Activated naive CD4-positive, alpha-beta T cell (primary cell): ENCODE measurements at places on chromosomes 3 and 15.

DNA sequence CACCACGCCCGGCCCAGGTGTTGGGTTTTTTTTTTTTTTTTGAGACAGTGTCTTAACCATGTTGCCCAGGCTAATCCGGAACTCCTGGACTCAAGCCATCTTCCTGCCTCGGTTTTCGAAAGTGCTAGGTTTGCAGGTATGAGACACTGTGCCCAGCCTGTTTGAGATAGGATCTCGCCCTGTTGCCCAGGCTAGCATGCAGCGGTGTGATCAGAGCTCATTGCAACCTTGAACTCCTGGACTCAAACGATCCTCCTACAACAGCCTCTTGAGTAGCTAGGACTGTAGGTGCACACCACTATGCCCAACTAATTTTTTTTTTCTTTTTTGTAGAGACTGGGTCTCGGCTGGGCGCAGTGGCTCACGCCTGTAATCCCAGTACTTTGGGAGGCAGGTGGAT is 20.3 kb upstream of the ITPKA start:
- no peak for DNase-seq

- DNase-seq, result no peak
These were observed 571.2 kb upstream of the CFAP20DC start for GRCh38 chr3:59621037-59621436.

- no peak for DNase-seq
These were observed 60.4 kb downstream of the CACNA2D2 start for GRCh38 chr3:50442945-50443579.

DNA sequence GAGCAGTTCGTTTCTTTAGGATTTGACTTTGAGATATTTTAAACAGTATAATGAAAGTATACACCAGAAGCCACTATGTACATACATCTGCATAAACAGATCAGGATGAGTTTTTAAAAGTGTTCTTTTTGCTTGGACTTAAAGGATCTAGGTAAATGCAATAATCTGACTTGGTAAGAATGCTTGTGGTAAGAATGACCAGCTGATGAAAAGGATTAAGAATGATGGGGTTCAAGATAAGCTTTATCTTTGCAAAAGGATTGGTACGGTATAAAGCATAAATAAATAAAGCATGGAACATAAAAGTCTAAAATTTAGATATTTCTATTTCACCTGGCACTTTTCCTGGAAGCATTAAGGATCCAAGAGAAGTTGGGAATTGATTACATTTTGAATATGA is 9.8 kb upstream of the MME start:
- no peak for DNase-seq

GRCh38 chr3:123096731-123097130 is 29.9 kb downstream of the PDIA5 start:
- DNase-seq, result no peak

- no peak for DNase-seq
These were observed 466.0 kb upstream of the NR2F2 start for GRCh38 chr15:95864467-95864886.

GRCh38 chr3:122932251-122932967 is 95.2 kb downstream of the SEMA5B start:
- DNase-seq, result no peak

GRCh38 chr15:75350601-75351361 is 3.9 kb downstream of the NEIL1 start:
- no peak for DNase-seq

DNA sequence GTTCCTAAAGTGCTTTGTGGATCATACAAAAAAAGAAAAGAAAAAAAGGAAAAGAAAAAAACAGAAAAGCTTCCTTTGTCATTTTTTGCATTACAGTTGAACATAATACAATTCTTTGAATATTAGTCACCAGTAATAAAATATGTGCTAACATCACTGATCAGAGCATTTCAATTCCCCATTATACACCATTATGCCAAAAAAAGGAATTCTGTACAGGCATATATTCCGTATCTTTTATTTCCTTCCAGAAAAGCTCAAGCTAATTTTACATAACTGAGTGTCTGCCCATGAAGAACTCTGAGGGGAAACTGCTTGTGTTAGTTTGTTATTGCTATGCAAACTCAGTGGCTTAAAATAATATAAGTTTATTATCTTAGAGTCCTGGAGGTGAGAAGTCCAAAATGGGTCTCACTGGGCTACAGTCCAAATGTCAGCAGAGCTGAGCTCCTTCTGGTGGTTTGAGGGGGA is 377.9 kb downstream of the GAP43 start:
- DNase-seq, result no peak

GRCh38 chr3:108322352-108322751 is 26.0 kb downstream of the HHLA2 start:
- peak; percentile 1 for DNase-seq
